ENCODE measurements at places on chromosomes 1 and 21. TPM values are rescaled to one million over a fixed set of nuclear protein-coding genes. Genes with fewer than 3 reads are reported as not detected.

The C2CD2 gene
- total RNA-seq: 16.2 TPM

The BATF3 gene
- 3.6 TPM for total RNA-seq

The OVAAL gene
- not detected for total RNA-seq

The AGMAT gene
- total RNA-seq: 3.8 TPM

The TOMM40L gene
- total RNA-seq: 12.9 TPM

The PPIE gene
- 24.3 TPM for total RNA-seq

The THEM4 gene
- 10.3 TPM for total RNA-seq

The TEX38 gene
- not detected for total RNA-seq

The OLFML2B gene
- 4.3 TPM for total RNA-seq

The DVL1 gene
- 62.7 TPM for total RNA-seq

The ZNF691 gene
- total RNA-seq: 27.7 TPM

The ZBTB37 gene
- total RNA-seq: 15.2 TPM

All from GM23338 (cell line).